ENCODE measurements at places on chromosomes 5 and 9. TPM values are rescaled to one million over a fixed set of nuclear protein-coding genes. Genes with fewer than 3 reads are reported as not detected.

DNA sequence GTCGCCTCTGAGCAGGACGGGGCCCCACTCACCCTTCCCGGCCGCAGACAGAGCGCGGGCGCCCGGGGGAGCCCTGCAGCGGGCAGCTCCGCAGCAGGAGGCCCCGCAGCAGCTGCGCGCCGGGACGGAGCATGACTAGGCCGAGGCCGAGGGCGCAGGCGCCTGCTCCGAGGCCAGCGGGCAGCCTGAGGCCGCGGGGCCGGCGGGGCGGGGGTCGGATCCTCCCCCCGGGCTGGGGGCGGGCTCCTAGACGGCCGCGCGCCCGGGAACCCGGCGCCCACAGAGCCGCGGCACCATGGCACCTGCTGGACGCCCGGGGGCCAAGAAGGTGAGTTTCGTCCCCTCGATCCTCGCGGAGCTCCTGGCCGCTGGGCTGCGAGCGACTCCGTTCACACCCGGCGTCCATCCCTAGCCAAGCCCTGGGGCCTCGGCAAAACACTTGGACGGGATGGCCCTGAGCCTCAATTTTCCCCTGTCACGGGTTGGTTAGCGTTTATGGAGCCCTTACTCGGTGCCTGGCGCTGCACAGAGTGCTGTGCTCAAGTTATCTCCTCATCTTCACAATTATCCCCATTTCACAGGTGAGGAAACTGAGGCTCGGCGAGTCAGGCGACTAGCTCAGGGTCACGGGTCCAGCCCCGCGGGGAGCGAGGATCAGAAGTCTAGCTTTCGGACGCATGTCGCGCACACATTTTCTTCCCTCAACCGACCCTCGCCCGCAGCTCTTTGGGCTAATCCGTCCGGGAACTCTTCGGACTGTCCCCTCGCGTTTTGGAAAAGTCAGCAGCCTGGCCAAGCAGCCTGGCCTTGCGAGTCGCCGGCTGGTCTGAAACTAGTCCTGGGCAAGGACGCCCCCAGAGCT is at the start of the genes BHMT2 and DMGDH:
BHMT2 (plus strand) TSS at position 280 of the 862 bp plus-strand sequence; CDS start at position 296, 16 bp downstream.
DMGDH (minus strand) TSS at position 187 of the 862 bp plus-strand sequence; CDS start at position 133, 54 bp downstream.
- H3K27me3 ChIP-seq: no peaks in the 10 kb centered on the region
- peak within 1 kb of the TSS; percentile 10 for H3K4me3 ChIP-seq
- H3K36me3 ChIP-seq: no peaks in the 10 kb centered on the region
- no peak for DNase-seq
- no peak within 1 kb of the TSS for H3K27ac ChIP-seq
- H3K4me1 ChIP-seq: peaks cover 8% of the 10 kb centered on the region

DNA sequence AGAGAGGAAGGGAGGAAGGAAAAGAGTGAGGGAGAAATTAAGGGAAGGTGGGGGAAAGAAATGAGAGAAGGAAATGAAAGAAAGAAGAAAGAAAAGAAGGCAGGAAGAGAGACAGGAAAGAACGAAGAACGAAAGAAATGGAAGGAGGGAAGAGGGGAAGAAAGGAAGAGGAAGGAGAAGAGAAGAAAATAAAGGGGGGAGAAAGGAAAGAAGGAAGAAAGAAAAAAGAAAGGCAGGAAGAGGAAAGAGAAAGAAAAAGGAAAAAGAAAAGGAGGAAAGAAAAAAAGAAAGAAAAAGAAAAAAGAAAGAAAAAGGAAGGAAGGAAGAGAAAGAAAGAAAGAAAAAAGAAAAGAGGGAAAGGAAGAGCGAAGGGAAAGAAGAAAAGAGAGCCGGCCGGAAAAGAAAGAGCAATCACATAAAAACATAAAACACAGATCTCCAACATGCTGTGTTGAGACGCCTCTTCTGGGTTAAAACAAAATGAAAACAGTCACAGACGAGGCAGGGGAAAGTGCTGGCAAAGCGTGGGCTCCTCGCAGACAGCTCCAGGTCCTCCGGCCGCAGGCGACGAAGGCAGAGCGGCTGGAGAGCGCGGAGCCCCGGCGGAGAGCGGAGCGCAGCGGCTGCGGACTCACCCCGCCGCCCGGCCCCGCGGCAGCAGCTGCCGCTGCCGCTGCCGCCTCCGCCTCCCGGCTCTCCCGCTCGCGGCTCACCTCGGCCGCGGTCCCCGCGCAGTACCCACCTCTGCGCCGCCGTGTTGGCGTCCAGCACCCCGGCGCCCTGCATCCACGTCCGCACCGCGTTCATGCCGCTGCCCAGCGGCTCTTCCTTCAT is 896 bp downstream of the EBF1 start:
- H3K4me1 ChIP-seq: no peaks in the 10 kb centered on the region
- no peak overlapping the region for H3K27ac ChIP-seq
- H3K27me3 ChIP-seq: peaks cover 15% of the 10 kb centered on the region
- no peaks in the 10 kb centered on the region for H3K36me3 ChIP-seq
- H3K4me3 ChIP-seq: peak overlapping the region; percentile 46

DNA sequence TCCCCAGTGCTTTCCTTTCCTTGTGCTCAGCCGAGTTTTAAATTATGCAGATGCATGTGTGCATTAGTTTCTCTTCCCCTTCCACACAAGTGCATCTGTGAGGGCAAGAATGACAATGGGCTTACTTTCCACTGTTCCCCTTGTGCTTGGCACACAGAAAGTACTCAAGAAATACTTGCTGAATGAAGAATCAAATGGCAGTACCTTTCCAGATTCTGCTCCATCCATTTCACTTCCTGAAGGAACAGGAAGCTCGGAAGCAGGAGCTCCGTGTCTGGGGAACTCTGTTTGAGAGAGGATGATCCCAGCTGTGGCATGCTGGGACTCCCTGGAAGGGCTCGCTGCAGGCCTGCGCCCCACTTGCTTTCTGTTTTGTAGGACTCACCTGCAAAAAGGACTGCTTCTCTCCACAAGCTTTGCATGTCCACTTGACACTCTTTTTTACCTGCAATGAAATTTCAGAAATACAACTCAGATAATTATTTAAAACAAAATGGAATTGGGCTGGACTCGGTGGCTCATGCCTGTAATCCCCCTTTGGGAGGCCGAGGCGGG is 5.5 kb downstream of the MRNIP start:
- DNase-seq: no peak
- no peaks in the 10 kb centered on the region for H3K27me3 ChIP-seq
- no peaks in the 10 kb centered on the region for H3K36me3 ChIP-seq
- no peaks in the 10 kb centered on the region for H3K4me1 ChIP-seq
- no peak overlapping the region for H3K4me3 ChIP-seq

DNA sequence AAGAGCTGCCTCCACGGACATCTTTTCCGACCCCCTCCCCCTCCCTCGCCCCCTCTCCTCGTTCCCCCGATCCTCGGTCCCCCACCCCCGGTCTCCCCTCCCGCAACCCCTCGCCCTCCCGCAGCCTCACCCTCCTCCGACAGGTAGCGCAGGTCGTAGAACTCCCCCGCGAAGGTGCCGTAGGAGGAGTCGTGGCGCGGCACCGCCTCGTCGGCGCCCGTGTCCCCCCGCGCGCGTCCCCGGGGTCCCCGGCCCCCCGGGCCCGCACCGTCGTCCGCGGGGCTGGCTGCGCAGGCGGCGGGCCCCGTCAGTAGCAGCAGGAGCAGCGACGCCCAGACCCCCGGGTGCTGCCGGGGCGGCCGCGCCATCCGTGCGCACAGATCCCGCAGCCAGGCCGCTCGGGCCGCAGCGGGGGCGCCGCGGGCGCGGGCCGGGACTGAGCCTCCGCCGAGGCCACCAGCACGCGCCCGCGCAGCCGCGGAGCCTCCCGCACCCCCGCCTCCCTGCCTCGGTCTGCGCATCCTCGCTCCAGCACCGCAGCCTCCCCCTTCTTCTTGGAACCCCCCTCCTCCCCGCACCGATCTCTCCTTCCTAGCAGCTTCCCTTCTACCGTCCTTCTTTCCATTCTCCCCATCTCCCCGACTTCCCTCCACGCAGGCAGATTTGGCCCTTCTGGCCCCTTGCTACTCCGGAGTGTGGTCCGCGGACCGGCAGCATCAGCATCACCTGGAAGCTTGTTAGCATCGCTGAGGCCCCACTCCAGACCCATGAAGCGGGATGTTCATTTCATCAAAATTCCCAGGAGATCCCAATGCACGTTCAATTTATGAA is at the start of gene FRRS1L:
FRRS1L (minus strand) TSS at position 479 of the 831 bp plus-strand sequence; CDS start at position 368, 111 bp downstream.
- peaks cover 17% of the 10 kb centered on the region for H3K4me1 ChIP-seq
- peaks cover 26% of the 10 kb centered on the region for H3K27me3 ChIP-seq
- no peak within 1 kb of the TSS for H3K27ac ChIP-seq

- H3K4me1 ChIP-seq: no peaks in the 10 kb centered on the region
- no peak for DNase-seq
- no peak overlapping the region for H3K4me3 ChIP-seq
- no peaks in the 10 kb centered on the region for H3K36me3 ChIP-seq
- H3K27ac ChIP-seq: no peak overlapping the region
These were observed 567.0 kb downstream of the BNC2 start for GRCh38 chr9:16303506-16303905.

DNA sequence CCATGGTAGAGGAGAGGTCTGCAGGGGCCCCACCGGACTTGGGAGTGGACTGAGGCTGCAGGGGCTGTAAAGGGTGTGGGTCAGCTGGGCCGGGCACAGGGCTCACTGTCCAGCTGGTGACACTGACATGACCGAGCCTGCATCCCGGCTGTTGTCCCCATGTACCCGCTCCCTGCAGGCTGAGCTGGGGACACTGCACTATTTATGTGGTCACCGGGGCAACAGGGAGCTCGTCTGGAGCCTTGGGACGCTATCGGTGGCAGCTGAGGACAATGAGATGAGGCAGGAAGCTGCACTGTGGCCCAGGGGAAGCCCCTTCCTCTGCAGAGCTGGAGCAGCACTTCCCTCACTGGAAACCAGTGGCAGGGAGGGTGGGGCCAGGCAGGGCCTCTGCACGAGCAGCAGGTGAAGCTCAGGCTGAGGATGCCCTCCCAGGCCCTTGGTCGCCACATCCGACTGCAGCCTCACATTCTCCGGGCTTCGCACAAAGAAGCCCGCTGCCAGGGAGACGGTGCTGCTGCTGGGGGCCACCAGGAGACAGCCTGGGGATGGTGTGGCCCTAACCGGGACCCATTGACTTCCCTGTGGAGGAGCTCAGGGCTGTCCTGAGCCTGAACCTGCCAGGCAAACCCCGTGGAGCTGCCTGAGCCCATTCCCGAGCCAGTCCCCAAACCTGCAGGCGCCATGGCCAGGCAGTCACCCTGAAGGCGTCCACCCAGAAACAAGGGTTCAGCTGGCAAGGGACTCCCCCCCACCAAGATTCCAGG is 26.4 kb downstream of the ZDHHC11B start:
- H3K36me3 ChIP-seq: no peaks in the 10 kb centered on the region
- peaks cover 45% of the 10 kb centered on the region for H3K4me1 ChIP-seq
- no peak overlapping the region for H3K4me3 ChIP-seq
- H3K27me3 ChIP-seq: no peaks in the 10 kb centered on the region
- peak; percentile 92 for DNase-seq

GRCh38 chr9:121609822-121610637 is 41.4 kb upstream of the DAB2IP start:
- H3K4me1 ChIP-seq: peaks cover 16% of the 10 kb centered on the region
- no peak overlapping the region for H3K4me3 ChIP-seq
- H3K36me3 ChIP-seq: no peaks in the 10 kb centered on the region
- no peak overlapping the region for H3K27ac ChIP-seq
- H3K27me3 ChIP-seq: no peaks in the 10 kb centered on the region

DNA sequence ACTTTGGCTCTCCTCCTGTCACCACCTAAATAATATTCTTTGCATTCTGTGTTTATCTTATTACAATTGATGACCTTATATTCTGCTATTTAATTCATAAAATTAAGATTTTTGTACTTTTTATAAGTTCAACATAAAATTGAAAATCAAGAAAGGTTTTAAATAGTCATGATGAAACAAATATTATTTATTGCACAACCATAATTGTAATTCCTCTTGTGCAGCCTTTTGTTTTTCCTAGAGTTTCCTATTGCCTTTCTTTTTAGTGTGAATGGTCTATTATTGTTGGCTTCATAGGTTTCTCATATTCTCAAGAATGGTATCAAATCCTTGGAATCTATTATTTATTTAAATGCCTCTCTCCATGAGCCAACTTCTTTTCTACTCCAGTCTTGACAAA is 117.9 kb downstream of the TMEM161B start:
- DNase-seq: no peak
- no peak overlapping the region for H3K27ac ChIP-seq
- H3K36me3 ChIP-seq: no peaks in the 10 kb centered on the region
- no peaks in the 10 kb centered on the region for H3K4me1 ChIP-seq
- H3K27me3 ChIP-seq: peaks cover 4% of the 10 kb centered on the region

DNA sequence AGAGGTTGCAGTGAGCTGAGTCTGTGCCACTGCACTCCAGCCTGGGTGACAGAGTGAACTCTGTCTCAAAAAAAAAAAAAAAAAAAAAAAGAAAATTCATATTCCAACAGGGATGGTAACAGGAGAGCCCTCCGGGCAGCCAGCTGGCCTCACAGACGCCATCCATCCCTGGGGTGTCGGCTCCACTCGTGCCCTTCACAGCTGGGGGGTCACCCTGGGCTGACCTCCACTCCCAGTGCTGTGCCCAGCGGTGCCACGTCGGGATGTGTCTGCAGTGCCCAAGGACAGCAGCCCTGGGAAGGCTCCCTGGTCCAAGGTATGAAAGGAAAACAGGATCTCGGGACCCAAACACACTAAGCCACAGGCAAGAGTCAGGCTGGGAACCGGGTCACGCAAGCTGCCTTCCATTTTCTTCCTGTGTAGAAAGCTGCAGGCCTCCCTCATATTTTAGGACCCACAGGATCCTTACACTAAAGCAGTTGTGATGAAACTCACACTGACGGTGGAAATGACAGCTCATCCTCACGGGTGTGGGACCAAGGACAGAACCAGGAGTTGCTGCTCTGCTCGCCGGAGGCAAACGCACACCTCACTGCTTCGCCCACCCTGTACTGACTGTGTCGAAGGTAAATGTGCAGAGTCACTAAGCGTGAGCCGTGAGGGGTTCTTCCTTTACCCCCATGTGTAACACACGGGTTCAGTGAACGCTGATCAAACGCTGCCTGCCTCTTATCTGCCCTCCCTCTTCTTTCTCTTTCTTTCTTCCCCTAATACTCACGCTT is 5.3 kb downstream of the SLC12A7 start:
- no peak overlapping the region for H3K4me3 ChIP-seq
- H3K36me3 ChIP-seq: peaks cover 88% of the 10 kb centered on the region
- H3K4me1 ChIP-seq: peaks cover 33% of the 10 kb centered on the region
- peak; percentile 38 for DNase-seq

- H3K36me3 ChIP-seq: no peaks in the 10 kb centered on the region
- H3K4me3 ChIP-seq: no peak overlapping the region
- no peaks in the 10 kb centered on the region for H3K4me1 ChIP-seq
- no peak overlapping the region for H3K27ac ChIP-seq
These were observed 75.0 kb downstream of the ADAMTS12 start for GRCh38 chr5:33816791-33817190.

GRCh38 chr9:123005964-123006363 is 27.5 kb upstream of the GPR21 start:
- H3K27me3 ChIP-seq: no peaks in the 10 kb centered on the region
- H3K4me1 ChIP-seq: no peaks in the 10 kb centered on the region
- peaks cover 16% of the 10 kb centered on the region for H3K36me3 ChIP-seq
- no peak for DNase-seq
- H3K27ac ChIP-seq: no peak overlapping the region
- H3K4me3 ChIP-seq: no peak overlapping the region

MARCOL gene
- not detected for polyA plus RNA-seq

RNF20 gene
- 36.5 TPM for polyA plus RNA-seq

SPATA9 gene
- 1.0 TPM for polyA plus RNA-seq

ZFP2 gene
- polyA plus RNA-seq: 0.27 TPM

N4BP3 gene
- 0.81 TPM for polyA plus RNA-seq

SV2C gene
- not detected for polyA plus RNA-seq
